ENCODE measurements at places on chromosomes 4 and X.

GRCh38 chrX:154714925-154715324, 36.0 kb downstream of the GAB3 start:
- peak; percentile 52 for DNase-seq

- DNase-seq = no peak
Measured at GRCh38 chr4:184420881-184421416, 53.4 kb downstream of the IRF2 start.

DNA sequence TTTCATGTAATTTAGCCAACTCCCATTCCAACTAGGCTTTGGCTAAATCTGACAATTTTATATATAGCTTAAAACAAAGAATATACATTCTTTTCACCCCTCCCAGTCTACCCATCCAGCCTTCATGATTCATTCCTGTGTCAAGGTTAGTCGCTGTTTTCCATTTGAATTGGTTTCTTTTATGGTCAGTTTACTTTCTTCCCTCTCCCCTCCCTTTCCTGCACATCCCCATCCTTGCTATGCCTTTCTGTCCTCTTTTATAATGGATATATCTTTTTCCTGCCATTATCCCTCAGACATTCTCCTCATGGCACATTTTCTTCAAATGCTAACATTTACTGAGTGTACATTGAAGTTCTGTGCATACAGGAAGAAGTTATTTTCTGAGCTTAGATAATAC, 4.7 kb downstream of the ZXDB start:
- no peak for DNase-seq

DNA sequence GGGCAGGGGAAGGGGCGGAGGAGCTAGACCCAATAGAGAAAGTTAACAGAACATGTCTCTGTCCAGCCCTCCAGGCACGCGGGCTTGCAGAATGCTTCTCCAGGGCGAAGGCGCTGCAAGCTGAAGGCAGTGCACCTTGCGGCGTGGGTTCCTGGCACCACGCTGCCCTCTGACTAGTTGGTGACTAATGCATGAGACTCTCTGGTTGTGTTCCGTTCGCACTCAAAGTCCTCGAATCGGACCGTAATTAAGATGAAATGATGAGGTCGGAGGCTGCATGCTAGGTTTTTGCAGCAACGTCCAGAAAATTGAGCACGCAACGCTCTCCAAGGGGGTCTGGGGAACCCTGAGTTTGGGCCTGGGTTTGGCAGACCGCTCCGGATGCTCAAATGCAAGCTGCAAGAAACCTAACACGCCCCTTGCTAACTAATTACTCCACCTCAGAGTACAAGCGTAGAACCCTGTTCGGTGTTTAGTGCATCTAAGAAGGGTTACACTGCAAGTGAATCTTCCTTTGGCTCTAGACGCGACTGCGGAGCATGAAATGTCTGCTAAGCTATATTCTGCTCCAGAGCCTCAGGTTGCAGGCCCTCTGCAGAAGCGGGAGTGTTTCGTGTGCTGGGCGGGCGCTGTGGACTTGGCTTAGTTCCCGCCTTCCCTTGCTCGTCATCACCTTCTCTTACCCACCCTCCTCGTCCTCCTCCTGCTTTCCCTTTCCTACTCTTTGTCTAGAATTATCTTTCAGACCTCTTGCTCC, 57.1 kb upstream of the NKAP start:
- no peak for DNase-seq

DNA sequence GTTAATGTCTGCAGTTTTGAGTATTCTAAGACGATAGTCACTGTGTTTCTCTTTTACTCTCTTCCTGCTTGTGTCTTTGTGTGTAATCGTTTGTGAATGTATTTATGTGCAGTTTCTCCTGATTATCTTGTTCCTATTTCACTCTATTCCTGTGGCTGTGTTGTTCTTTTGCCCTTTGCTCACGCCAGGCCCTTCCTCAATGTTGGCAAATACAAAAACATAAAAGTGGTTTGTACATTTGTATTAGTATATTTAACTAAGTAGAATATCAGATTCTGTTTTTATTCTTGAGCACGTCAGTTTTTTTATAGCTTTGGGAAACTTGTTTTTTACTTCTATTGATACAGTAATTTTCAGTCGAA, 107.6 kb upstream of the BMPR1B start:
- DNase-seq = no peak

DNA sequence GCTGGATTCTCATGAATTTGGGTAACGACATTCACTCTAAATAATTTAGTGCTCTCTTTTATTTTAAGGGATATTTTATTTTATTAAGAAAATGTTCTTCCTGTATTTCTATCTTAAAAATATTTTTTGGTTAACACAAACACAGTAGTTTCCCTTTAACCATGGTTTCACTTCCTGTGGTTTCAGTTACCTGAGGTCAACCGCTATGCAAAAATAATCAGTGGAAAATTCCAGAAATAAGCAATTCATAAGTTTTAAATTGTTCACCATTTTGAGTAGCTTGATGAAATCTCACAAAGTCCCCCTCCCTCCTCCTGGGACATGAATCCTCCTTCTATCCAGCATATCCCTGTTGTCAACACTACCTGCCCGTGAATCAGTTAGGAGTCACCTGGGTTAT, 71.4 kb downstream of the GBA3 start:
- DNase-seq = no peak

DNA sequence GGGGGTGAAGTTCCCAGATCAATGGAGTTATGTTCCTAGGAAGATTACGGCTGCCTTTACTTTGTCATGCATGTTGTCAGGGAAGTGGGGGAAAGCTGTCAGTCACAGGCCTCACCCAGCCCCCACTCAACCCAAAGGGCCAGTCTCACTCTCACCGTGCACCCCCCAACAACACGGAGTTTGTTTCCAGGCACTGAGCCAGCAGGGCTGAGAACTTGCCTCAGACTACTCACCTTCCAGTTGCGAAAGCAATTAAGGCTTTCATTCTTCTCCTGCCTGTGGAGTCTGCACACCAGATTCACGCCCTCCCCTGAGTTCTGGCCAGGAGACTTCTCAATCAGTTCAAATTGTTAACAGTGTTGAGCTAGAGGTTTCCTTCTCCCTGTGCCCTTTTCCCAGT, 114.3 kb downstream of the SH3BGRL start:
- DNase-seq = no peak

Data from urothelium cell line (cell line).